ENCODE measurements at places on chromosomes 11 and 22.

- DNase-seq: no peak
Observed at GRCh38 chr11:62931499-62932278, 10.5 kb upstream of the CHRM1 start.

DNA sequence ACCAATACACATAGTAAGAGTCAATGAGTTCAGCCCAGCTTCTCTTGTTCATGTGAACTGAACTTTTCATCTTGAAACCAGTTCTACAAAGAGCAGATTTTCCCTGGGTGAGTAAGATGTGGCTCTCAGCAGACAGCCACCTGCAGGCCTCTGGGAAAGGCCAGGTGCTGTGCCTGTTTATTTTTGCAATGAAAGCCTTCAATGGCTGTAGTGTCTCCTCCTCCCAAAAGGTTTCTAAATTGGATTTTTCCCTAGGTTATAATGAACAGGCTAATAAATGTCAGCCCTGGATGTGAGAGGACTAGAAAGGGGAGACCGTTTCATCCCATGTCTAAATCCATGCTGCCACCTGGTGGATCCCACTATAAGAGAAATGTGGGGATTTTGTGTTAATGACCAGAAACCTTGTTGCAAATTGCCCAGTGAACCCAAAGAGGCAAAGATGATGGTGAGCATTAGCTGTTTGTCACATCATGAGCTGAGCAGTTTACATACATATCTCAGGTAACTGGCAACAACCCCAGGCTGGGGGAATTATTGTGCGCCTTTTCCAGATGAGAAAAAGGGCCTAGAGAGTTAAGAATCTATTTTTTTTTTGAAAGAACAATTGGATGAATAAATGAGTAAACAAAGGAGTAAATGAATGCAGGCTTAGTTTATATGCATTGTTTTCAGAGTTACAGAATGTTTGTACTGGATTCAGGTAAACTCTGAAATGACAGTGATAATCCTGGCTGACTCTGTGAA lies 12.7 kb downstream of the C11orf91 start:
- peak; percentile 90 for DNase-seq

DNA sequence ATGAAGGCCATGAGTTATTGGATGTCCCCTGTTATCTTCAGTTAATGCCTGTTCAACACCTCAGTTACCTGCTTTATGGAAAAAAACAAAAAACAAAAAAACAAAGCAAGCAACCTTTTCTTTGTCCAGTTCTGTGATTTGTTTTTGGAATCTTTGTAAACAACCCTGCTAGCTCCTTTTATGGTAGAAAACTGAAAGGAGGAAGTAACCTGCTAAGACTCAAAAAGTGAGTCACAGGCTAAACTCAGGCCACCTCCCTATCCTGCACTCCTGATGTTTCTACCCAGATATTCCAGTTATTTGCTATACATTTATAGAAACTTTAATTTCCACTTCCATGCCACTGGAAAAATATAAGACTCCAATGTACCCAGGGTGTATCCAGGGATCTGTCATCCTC lies 20.6 kb upstream of the TLCD5 start:
- DNase-seq: no peak

- no peak for DNase-seq
Observed at GRCh38 chr22:25765016-25765367, 23.0 kb downstream of the MYO18B start.

DNA sequence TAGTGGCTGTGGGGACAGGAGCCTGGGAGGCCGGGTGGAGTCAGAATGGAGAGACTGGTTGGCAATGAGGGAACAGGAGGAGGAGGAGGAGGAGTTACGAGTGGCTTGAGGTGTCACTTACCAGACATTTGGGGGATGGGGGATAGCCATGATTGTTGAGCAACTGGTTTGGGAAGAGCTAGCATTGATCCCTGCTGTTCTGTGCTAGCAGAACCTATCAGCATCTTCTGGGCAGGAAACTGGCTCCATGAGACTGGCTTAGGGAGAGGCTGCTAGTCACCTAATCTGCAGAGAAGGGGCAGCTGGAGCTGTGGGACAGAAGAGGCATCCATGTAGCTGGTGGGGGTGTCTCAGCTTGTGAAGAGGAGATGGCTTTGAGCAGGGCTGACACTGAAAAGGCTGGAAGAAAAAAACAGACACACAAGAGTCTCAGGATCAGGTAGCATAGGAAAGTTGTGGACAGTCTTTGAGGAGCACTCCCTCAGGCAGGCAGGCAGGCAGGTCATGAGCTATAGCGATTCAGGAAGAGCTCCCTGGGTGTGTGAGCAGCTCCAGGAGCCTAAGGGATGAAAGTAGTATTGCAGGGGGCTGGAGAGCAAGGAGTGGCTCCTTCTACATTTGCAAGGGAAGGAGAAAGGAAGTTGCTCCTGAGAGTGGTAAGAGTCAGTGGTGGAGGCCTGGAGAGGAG lies 22.3 kb downstream of the PIK3IP1 start:
- no peak for DNase-seq

GRCh38 chr11:33211153-33211552 lies 46.0 kb upstream of the HIPK3 start:
- DNase-seq: no peak

- DNase-seq: no peak
Observed at GRCh38 chr22:16776080-16776479, 49.1 kb downstream of the XKR3 start.

DNA sequence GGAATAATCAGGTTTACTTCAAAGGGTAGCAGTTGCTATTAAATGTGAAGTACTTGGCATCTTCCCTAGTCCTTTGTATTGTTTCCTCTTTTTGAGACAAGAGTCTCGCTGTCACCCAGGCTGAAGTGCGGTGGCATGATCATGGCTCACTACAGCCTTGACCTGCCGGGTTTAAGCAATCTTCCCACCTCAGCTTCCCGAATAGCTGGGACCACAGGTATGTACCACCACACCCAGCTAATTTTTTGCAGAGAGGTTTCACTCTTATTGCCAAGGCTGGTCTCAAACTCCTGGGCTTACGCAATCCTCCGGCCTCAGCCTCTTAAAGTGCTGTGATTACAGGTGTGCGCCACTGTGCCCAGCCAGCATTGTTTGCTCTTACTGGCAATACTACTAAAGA lies 36.2 kb upstream of the RAPSN start:
- no peak for DNase-seq

DNA sequence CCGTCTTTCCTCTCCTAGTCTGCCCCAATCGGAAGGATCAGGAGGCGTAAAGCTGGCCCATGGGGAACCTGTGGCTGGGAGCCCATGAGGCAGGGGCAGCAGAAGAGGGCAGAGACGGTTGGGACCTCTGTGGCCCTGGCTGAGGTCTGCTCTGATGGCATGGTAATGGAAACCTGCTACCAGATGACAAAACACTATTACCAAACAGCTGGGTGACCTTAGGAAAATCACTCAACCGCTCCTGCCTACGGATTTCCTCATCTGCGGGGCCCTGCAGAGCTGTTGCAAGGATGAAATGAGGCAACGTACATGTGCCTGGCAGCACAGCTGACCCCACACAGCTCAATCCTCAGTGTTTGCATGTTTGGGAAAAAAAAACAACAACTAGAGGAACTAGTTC lies 4.6 kb downstream of the AP5B1 start:
- DNase-seq: no peak

DNA sequence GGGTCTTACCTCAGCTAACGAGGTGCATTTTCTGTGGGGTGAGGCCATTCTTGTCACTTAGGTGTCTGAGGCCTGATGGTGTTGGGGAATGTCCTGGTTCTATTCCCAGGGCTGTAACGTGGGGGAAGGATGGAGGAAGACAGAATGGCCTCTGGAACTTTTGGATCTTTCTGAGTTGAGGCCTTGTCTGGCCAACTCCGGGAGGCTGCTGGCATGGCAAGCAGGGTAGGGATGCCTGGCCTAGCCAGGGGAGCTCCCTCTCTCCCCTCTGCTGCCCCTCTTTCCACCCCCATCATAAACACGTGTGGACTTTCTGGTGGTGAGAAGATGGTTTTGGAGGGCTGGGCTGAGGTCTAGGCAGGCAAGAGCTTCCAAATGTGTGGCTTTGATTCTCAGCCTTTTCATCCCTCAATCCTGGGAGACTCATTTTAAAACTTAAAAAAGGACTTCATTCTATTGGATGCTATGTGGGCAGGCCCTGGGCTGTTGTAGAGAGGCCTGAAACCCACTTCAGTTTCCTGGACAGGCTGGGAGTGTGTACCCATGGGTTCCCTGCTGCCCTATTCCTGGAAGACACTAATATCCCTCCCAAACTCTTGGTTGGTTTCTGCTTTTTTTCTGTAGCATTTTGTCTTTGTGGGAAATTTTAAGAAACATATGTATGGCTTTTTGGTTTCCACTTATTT lies 30.9 kb downstream of the ZBTB16 start:
- DNase-seq: no peak

DNA sequence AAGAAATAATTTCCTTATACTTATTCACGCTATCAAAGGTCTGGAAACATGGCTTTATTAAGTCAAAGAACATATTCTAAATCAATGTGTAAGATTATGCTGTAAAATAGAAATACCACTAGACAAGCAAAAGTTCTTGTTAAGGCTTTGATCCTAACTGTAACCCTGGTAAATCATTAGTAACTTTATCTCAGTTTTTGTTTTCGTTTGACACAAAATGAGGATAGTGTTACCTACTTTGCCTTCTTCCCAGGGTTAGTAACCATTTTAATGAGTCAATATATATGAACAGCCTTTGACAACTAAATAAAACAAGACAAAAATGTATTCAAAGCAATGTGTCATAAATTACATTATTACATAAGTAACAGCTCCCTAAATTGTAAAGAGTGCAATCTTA lies 1336.3 kb downstream of the FAM181B start:
- DNase-seq: no peak

GRCh38 chr11:126718276-126718675 lies 282.3 kb downstream of the KIRREL3 start:
- no peak for DNase-seq

DNA sequence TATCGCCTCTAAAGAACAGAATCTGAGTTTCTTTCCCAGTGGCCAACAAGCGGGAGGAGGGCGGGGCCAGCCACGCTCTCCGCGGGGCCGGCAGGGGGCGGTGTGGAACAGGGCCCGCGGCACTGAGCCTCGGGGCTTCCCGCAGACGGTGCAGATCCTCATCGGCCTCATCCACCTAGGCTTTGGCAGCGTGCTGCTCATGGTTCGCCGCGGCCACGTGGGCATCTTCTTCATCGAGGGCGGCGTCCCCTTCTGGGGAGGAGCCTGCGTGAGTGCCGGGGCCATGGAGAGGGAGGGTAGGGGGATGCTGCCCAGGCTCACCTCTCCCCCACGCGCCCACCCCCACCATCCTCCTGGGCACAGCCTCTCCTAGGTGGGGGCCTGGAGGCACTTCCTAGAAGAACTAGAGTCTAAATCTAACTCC lies 10.7 kb downstream of the MS4A15 start:
- DNase-seq: no peak

- no peak for DNase-seq
Observed at GRCh38 chr11:64710418-64711137, 12.4 kb downstream of the NRXN2 start.

GRCh38 chr22:42720263-42721044 lies at the start of gene A4GALT:
A4GALT (minus strand) TSS chr22:42720870; CDS start chr22:42693951, 26,919 bp downstream.
- DNase-seq: no peak

DNA sequence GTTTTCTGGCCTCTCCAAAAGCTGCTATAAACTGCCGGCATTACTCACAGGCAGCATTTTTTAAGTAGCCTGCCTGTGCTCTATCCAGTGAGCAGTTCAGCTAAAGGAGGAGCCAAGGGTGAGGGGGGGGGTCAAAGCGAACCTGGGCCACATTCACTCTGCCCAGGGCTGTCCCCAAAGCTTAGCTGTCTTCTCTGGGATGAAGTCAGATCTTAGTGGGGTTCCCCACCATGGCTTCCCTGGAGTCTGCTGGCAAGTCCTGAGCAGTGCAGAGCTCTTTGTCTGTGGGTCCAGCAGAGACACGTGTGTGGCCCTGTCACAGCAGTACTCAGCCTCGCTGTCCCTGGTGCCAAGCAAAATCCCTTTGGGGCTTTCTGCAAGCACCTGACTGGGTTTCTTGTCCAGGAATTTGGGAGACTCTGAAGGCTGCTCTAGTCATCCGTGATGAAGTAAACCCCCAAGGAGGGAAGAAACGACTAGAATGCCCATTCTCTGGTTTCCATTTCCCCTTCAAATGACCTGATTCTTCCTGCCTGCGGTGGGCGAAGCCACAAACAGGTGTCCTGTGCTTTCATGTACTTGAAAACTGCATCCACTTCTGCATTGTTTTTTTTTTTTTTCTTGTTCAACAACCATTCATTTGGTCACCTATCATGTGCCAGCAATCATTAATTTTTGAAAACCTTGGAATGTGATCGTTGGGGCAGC lies 2.6 kb downstream of the KCNJ5 start:
- DNase-seq: no peak

DNA sequence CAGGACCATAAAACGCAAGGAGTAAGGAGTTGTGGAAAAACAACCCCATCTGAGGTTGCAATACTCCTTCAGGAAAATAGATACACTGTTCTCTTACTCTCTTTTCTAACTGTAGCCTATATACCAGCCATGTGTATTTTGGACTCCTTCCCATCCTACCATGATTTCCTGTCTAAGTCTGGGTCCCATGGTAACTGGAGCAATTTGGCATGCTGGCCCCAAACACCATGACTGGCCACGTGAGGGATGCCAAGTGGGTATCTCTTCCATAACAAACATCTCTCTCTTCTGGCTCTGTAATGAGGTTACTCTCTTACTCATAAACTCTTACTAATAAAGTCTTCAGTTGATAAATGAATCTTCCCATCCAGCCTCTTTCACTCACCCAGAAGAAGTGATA lies 26.5 kb downstream of the ABTB2 start:
- no peak for DNase-seq

Data from NCI-H2171 treated with DMSO at 0.1 percent for 48 hours (cell line).